ENCODE measurements at places on chromosomes 6 and 20.

- no peak for DNase-seq
Observed at GRCh38 chr20:46056970-46057855, 28.2 kb downstream of the SLC12A5 start.

DNA sequence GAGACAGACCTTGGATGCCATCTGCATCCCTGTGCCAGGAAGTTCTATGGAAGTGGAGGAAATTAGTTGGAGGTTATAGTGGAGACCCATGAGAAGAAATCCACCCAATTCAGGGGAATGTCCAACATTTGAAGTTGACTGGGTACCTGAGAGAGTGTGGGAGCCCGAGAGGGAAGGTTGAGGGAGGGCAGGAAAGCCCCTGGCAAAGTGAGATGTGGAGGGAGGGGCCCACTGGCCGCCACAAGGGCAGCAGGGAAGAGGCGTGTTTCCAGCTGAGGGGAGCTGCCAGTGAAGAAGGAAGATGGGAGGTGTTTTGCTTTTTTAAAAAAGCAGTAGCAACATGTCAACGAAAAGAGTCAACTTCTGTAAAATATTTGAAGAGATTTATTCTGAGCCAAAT lies 16.3 kb upstream of the SERPINB9 start:
- no peak for DNase-seq

DNA sequence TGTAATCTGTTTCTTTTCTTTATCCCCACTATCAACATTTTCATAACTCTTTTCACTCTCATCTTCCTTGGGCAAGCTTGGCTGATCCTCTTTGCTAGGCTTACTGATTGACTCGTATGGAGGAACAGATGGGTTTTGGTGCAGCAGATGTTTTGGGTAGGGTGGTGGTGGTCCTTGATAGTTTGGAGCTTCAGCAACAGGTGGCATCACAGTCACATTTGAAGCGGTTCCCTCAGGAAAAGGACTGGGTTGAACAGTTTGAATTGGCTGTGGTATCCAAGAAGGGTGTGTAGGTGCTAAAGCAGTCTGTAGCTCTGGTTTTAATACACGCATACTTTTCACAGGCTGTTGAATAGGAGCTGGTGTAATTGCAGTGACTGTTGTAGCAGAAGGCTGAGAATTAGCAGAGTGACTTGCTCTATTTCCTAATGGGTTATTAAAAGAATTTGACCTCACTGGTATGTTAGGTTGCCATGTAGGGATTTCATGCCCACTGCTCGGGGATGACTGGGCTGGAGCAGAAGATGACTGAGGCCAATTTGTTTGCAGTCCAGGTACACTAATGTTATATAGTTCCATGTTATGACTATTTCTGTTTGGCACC lies 34.5 kb downstream of the LATS1 start:
- DNase-seq, result no peak

DNA sequence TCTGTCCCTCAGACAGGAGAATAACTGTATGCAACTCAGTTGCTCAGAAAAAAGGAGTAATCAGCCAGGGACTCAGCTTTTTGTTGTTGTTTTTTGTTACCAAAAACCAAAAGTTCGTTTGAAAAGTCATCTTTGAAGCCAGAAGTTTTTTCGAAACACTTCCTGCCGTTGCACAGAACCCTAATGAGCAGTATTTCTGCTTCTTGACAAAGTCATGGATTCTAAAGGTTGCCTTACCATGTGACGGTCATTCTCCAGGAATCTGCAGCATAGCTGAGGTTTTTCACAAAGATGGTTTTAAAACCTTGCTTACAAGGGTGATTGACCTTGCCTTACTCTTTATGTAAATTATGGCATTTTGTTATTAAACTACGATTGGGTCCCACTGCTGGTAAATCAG lies 1.9 kb downstream of the RAB32 start:
- DNase-seq, result no peak

DNA sequence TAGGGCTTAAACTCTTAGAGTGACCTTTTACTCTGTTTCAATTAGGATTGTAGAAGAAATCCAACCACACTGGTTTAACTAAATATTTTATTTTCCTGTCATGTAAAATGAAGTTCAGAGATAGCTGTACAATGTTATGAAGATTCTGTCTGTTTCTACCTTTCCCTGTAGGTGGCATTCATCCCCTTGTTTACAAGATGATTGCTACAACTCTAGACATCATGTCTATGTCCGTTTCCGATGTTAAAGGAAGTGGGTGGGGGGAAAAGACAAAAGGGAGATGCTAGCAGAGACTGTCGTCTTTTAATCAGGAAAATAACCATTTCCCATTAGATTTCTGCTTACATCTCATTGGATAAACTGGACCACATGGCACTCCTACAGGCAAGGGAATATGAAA lies 30.9 kb upstream of the RIMS1 start:
- no peak for DNase-seq

DNA sequence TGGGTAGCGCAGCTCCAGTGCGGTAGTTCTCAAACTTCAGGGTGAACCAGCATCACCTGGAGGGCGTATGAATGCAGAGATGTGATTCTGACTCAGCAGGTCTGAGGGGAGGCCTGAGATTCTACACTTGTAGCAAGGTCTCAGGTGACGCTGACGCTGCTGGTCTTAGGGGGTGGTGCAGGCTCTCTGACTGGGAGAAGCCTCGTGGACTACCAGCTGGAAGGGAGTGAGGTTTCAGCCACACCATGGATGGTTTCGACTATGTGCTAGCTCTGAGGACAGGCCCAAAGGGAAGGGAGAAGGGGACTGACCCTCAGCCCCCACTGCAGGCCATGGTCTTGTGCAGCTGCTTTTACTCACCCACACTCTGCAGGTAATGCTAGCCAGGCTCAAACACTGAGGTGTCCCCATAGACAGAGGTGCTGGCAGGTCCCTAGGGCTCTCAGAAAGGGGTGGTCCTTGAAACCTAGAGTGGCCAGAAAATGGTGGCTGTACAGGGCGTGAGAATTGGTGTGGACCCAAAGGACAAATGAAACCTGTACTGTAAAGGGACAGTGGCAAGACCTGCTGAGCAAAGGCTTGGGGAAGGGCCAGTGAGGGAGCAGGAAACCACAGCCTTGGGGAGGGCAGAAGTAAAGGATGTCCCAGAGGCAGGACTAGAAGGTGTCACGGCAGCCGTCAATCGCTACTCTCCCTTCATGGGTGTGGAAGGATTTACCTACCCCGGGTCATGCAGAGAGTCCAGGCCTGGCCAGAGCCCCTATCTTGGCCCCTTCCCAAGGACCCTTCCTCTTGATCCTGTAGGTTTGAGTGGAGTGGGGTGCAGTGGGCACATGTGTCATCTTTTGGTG lies 52.7 kb downstream of the EBF4 start:
- no peak for DNase-seq

GRCh38 chr6:1015825-1016224 lies 296.1 kb upstream of the FOXQ1 start:
- DNase-seq, result no peak

DNA sequence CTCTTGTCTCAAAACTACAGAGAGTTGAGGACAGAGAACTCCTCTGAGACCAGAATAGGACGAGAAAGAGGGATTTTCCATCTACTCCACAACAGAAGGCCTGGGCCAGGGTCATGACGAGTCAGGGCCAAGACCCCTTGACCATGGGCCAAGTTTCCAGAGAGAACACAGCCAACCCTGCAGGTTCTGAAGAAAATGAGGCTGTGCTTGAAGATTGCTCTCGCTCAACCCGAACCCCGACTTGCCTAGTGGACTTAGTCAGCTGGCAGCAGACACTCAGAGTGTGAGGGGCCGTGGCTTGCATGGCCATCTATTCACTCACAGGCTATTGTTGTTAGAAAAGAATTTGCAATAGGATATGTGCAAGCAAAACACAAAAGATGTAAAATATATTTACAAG lies 54.5 kb downstream of the TMEM242 start:
- DNase-seq, result no peak

- no peak for DNase-seq
Observed at GRCh38 chr20:63610581-63611435, 16.1 kb downstream of the GMEB2 start.

GRCh38 chr6:10416516-10416862 lies 1.6 kb upstream of the TFAP2A start:
- no peak for DNase-seq

DNA sequence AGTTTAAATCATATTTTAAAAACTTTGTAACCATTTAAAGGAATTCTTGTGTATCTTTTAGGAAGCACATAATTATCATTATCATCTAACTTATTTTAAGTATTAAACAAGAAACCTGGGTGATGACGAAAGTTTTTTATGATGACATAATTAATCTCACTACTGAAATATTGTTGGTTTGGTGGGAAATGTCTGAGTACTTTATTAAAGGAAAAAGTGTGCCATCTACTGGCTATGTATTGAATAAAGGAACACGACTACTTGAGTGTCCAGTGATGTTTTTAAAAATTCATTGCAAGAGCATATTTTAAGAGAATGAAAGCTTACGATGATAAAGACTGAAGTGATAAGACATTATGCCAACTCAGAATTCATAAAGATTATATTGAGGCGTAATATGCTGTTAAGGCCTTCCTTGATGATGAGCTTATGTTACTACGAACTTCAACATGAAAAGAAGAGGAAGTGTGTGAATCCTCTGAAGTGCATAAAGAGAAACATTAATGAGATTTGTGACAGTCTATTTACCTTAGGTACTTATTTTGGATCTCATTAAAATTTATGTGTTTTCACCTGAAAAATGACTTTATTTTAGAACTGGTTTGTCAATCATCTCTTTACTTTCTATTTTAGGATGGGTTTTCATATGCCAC lies 12.0 kb upstream of the TRMT11 start:
- DNase-seq, result no peak

- no peak for DNase-seq
Observed at GRCh38 chr20:33233129-33233774, 2.5 kb upstream of the BPIFA1 start.

- DNase-seq, result no peak
Observed at GRCh38 chr20:47568019-47568418, 66.3 kb downstream of the NCOA3 start.

GRCh38 chr20:22629447-22629846 lies 45.1 kb upstream of the FOXA2 start:
- no peak for DNase-seq

- DNase-seq, result no peak
Observed at GRCh38 chr6:132414761-132415160, 13.5 kb upstream of the MOXD1 start.

DNA sequence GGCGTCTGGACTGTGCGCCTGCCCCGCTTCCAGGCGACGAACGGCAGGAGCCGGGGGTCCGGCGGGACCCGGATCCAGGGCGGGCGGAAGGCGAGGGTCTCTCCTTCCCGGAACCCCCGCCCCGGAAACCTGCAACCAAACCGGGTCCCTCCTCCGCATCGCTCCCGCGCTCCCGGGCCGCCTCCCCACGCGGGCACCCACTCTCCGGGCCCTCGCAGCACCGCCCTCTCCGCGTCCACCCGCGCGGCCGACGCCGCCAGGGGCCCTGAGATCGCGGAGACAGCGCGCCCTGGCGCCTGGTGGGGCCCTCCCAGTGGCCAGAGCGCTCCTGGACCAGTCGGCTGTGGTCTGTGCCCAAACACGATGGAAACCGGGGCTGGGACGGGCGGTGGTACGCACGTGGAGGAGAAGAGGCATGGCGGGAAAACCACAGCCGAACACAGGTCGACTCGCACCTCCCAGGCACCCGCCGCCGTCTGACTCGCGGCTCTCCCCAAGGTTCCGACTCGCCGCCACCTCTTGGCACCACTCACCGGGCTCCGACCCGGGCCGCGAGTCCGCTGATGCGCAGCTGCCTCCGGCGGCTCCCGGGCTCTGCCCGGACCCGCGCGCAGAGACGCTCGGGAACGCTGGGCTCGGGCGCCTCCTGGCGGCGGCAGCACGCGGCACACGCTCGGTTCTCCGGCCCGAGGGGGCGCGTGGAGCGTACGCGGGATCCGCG lies 7.9 kb downstream of the NKX2-2 start:
- DNase-seq, result peak; percentile 81

DNA sequence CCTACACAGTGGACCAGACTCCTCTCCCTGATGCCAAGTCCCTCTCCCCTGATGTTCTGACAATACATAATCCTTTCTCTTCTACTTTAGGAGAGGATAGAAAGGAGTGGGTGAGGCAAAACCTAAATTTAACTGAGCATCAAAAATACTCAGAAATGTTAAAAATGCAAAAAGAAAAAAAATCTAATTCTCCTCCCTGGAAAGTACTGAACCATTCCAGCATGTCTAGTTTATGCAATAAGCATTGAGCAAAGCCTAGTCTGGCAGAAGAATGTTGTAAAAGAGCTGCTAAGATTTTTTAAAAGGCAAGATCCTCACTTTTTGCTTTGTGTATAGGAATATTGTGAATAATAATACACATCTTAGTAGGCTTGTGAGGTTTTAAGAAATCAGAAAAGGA lies 116.6 kb upstream of the STXBP5 start:
- DNase-seq, result no peak

GRCh38 chr6:18536591-18537055 lies 149.5 kb downstream of the RNF144B start:
- no peak for DNase-seq

DNA sequence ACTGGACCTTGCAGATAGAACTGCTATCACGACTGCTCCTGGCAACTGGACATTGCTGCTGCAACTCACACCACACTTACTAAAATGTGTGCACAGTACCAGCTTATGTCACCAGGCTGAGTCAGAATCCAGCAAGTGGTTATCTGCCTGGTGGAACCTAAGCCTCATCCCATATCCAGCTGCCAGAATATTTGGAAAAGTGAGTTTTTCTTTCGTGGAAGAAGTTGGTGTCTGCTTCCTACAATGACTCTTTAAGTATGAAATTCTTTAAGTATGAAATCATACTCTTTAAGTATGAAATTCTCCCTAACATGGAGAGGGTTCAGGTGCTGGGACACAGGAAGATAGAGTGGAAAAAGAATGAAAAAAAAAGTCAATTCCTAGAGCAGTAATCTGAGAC lies 16.4 kb upstream of the POLR1H start:
- no peak for DNase-seq

- DNase-seq, result no peak
Observed at GRCh38 chr20:59484228-59484627, 120.1 kb upstream of the PHACTR3 start.

DNA sequence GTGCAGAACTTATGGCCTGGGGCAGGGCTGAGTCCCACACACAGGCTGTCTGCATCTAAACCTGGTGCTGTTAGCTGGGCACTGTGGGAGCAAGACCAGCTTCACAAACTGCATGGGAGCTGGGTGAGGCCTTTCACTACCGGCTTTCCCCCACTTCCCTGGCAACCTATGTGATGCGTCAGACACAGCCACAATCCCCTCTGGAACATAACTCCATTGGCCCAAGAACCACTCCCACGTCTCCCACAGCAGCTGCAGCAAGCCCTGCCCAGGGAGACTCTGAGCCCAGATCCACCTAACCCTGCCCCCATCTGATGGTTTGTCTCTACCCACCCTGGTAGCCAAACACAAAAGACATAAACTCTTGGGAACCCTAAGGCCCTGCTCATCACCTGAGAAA lies 9.3 kb downstream of the WDR27 start:
- DNase-seq, result no peak

GRCh38 chr20:51666126-51666525 lies 102.1 kb downstream of the ATP9A start:
- DNase-seq, result no peak

DNA sequence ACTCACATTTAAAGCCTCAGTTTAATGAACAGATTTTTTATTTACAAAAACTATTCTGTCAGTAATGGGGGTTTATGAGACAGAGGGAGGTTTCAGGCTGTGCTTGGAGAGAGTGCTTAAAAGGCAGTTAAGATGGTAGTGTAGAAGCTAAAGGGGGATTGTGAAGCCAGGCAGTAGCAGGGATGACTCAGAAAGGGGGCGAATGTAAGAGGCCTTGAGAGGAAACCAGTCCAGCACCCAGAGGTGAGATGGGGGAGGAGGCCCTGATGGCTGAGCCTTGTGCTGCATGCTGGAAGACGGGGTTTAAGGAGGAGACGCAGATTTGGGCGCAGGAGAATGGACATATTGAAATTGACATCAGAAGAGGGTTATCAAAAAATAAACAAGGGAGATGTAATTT lies 6.6 kb upstream of the SERPINB9 start:
- DNase-seq, result no peak

GRCh38 chr6:103729658-103730057 lies 1130.1 kb downstream of the HACE1 start:
- DNase-seq, result no peak

Measured in GM12892 (cell line).